ENCODE measurements at places on chromosomes 7 and 10.

DNA sequence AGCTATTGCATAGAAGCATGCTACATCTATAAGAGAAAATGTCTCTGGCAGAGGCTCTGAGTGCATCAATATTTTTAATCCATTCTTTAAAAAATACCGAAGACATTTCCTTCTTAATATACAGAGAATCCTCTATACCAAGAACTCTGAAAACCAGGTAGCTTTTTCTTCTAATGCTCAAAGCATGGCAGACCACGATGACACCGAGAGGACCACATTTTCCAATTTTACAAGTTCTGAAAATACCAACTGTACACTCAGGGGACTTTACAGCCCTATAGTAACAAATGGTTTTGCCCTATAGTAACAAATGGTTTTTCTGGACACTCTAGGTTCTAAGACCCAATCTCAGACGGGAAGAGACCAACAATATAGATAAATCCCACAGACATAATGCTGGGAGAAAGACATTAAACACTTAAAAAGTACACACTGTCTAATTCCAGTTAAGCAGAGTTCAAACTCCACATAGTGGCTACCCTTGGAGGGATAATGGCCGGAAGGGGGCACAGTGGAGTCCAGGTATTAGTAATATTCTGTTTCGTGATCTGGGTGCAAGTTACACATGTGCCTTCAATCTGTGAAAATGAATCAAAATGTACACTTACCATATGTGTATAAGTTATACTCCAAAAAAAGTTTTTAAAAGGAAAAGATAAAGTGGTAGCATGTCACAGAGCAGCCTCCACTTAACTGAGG, 26.2 kb downstream of the CCDC6 start:
- no peak for DNase-seq

DNA sequence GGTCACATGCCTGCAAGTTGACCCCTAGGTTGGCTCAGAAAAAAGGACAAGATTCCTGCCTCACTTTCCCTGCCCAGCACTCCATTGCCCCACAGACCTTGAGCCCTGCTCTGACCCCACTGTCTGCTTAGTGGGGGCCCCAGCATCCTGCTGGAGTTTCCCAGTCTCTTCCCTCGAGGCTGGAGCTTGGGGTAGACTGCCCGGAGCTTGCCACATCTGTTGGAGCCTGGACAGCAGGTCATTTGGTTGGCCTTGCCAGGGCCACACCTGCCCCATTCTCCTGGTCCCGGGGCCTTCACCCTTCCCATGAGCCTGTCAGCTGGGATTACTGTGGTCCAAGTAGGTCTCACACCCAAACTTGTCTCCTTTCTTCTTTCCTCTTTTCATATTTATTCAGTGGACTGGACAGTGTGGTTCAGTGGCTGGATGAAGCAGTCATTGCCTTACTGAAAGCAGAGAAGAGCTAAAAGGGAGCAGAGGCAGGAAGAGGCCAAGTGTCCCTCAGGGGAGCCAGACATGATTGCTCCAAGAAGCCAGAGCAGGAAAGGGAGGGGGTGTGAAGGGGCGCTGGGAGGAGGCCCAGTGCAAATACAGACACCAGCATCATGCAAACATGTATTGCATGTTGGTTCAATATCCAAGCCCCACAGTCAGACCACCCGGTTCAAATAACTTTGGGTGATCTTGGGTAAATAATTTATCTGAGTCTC, 56.2 kb upstream of the CACUL1 start:
- DNase-seq = no peak

- DNase-seq = no peak
Observed at GRCh38 chr7:95389516-95389915, 6.7 kb downstream of the PON3 start.

DNA sequence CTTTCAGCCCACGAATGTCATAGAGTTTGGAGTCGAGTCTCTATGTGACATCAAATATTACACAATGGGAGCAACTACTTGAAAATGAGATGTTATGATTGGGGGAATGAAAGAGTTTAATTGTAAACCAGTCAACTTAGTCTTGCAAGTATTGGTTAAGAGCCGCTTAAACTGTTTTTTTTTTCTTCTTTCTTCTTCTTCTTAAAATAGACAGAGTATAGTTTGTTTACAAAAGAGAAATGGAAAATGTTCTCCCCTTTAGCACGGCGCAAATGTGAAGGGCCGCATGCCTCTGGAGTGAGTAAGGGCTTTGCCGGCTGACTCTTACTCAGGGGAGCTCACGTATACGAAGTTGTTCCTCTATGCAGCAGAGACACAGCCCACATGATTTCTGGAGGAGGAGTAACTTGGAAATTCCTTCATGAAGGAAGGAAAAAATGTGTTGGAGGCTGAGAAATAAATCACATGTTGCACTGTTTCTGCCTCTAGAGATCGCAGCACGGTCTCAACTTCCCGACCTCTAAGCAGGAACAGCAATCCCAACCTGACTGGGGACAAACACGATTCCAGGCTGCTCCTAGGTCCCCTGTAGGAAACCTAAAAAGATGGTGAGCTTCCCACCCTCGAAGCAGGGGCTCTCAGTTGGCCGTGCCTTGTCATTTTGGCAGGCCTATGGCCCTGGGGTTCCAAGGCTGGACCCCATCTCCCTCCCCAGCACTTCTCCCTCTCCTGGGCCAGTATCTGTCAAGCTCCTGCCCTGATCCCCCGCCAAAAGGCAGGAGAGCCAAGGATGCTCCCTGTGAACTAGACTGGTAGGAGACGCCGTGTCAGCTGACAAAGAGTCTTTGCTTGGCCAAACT, 44.8 kb downstream of the MYOF start:
- no peak for DNase-seq

- DNase-seq = no peak
Observed at GRCh38 chr10:121373411-121373810, 224.8 kb downstream of the FGFR2 start.

DNA sequence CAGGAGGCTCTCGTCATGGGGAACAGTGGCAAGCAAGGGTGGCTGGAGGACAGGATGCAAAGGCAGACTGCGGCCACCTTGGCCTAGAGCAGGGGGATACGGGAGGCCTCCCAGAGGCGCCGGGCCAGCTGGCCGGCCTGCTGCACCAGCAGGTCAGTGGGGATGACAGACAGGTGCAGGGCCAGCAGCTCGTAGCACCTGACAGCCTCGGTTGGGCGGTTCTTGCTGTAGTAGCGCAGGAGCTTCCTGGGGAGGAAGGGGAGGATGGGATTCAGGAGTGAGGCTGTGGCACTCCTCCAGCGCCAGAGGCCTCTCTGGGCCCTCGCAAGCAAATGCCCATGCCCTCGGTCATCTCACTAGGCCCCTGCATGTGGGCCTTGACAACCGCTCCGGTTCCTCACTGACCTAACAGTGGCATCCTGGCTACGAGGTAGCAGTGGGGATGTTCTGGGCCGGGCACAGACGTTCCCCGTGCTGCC, 2.5 kb upstream of the PYROXD2 start:
- DNase-seq = no peak

GRCh38 chr7:48132792-48133191, 38.5 kb upstream of the ABCA13 start:
- DNase-seq = no peak

- no peak for DNase-seq
Observed at GRCh38 chr10:104040862-104041789, 44.6 kb downstream of the COL17A1 start.

- DNase-seq = no peak
Observed at GRCh38 chr10:9009505-9009904, 955.0 kb downstream of the GATA3 start.

DNA sequence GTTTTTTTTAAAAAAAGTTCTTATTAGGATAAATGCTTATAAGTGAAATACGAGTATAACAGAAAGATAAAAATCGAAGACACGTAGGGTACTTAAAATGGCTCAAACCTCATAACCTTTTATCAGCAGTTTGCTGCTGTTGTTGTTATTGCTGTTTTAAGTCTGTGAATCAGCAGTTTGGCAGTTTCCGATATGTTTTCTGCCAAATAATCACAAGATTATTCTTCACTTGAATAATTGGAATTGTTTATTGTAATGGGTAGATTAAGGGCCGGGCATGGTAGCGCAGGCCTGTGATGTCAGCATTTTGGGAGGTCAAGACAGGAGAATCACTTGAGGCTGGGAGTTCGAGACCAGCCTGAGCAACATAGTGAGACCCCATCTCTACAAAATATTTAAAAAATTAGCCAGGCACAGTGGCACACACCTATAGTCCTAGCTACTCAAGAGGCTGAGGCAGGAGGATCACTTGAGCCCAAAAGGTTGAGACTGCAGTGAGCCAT, 177.6 kb downstream of the VTI1A start:
- no peak for DNase-seq

DNA sequence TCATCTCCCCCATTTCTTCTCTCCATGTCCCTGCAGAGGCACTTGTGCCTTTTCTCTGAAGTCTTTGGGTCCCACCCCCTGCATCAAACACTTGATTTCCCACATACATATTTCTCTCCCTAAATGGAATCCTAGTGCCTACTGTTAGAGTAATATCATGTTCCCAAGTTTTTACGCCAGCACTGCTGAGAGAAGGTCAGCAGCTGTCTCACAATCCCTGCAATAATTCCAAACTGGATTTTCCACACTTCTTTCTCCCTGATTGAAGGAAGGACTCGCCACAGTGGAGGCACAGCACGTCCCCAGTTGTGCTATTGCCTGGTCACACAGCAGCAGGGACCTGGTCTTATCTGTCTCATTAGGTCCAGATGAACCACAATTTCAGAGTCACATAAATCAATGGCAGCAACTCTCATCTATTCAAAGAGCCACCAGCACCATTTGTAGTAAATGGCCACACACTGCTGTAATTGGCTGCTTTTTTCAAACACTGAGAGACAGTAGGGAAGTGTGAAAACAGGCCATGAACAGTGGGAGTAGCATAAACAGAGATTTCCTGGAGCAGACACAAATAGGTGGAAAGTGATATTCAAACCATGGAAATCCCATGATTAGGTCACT, 605.5 kb downstream of the XPNPEP1 start:
- no peak for DNase-seq

DNA sequence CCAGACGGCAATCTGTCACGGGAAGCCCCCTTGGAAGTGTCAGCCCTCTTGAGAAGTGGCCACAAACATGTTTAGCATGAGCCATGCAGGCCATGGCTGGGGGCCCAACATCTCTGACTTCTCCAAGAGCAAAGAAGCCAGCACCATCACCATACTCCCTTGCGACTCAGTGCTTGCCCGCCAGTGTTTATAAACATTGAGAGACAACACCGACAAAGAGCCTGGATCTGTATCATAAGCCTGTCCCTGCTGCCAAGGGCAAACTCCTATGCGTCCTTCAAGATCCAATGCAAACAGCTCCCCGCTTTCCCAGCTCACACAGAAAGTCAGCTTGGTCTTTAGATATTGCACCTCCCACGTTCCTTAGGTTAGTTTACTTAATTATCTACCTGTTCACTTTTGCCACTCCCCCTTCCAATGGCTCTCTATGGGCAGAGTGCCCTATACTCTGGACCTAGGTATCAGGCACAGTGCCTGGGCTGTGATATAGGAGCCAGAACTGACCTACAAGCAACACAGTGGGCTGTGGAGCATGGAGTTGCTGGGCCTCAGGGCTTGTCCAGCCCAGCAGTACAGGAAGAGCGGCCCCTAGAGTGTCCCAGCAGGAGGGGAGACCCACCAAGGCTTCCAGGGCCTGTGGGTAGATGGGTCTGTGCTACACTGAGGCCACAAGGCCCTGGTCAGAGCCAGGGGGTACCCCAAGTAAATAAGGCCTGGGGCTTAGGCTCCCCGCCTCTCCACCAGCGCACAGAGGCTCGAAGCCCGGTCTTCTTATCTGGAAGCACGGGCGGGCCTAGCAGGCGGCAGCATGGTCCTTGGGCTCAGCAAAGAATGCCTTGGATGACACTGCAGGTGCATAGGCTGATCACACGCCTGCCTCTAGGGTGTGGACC, 37.7 kb downstream of the CAMK2B start:
- DNase-seq = no peak

- no peak for DNase-seq
Observed at GRCh38 chr10:124523901-124524300, 62.3 kb downstream of the LHPP start.

DNA sequence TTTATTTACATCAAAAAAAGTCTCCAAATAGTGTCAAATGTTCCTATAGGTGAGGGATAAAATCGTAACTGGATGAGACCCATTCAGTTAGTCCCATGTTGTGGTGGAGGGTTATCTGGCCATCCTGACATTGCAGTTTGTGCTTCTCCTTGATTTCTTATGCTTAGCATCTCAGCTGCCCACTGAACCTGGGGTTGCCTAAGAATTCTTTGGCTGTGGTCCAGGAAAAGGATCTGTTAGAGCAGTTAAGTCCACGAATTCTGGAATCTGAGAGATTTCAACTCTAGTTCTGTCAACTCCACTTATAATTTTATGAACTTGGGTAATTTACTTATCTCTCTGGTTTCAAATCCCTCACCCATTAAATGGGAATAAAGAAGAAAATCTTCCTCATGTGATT, 1673.4 kb downstream of the REEP3 start:
- no peak for DNase-seq

- no peak for DNase-seq
Observed at GRCh38 chr10:70866424-70866823, 21.9 kb downstream of the PCBD1 start.

DNA sequence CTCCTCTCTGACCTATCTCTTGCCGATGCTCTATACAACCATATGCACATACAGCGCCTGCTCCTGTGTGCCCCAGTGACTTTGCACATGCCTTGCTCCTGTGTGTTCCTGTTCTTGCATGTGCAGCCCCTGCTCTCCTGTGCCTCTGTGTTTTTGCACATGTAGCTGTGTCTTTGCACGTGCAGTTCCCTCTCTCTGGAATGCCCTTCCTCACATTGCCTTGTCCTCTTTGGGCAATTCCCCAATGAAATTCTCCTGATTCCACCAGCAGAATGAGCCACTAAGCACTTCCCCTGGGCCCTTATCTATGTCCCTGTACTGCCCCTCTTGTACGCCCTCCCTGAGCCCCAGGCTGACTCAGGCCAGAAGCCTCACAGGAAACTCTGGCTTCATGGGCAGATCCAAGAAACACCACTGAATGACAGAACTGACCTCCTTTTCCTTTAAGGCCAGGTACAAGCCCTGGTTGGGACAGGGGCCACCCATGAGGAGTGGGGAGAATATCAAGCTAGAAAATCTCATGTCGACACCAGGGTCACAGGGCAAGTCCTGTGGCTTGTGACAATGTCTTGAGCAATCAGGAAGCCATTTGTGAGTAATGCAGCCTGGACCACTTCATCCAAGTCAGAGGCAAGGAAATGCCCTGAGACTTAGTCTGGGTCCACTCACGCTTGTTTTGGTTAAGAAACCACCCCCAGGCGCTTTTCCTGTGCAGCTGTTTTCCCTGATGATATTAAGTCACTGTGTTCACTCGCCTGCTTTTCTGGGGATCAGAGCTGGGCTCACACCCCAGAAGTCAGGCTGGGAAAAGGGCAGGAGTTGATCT, 1.9 kb upstream of the ARHGAP22 start:
- no peak for DNase-seq

DNA sequence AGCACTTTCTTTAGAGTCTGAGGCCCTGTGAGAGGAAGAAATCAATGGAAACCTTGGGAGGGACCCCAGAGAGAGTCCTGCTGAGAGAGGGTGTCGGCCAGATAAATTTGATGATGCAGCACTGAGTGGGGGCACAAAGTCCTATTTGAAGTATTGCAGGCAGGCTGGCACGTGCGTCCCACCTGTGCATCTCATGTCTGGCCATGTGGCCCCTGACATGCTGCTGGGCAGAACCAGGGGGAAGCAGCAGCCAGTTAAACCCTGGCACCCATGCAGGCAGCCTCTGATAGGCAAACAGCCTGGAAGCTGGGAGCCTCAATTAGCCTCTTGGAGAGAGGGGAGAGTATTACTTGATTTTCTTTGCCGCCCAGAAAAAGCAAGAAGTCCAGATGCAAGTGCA, 180.9 kb downstream of the PLXNA4 start:
- DNase-seq = no peak

GRCh38 chr7:137475966-137476365, 132.4 kb upstream of the PTN start:
- DNase-seq = no peak

- DNase-seq = no peak
Observed at GRCh38 chr7:100693312-100694097, 545 bp downstream of the GIGYF1 start.
